Stimulated activated CD4-positive, alpha-beta T cell treated with anti-CD3 and anti-CD28 coated beads, TNF-alpha, amount 100 ng/mL, for 1 hour (primary cell): ENCODE measurements at places on chromosomes 5 and 9.
A peak's percentile ranks its signal among the peaks of the same experiment; 100 is the strongest.

DNA sequence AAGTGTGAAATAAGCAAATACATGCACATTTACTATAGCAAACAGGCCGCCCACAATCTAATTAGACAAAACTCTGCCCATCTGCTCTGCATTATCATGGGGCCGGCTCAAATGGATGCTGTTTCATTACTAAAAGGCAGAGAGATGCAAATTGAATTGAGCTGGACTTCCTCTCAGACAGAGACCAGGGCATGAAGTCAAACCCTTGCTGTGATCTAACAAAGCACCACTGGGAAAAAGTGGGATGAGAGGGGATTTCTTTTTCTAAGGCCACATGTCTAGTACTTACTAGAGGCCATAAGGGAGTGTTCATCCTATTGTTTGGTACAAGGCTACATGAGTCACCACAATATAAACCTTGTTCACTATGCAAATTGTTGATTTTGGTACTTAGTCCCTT is 614.7 kb downstream of the ISL1 start:
- DNase-seq, result no peak

GRCh38 chr5:618450-618849 is 6.3 kb downstream of the CEP72 start:
- DNase-seq, result no peak

GRCh38 chr5:31469886-31470285 is 62.0 kb downstream of the DROSHA start:
- DNase-seq, result no peak

DNA sequence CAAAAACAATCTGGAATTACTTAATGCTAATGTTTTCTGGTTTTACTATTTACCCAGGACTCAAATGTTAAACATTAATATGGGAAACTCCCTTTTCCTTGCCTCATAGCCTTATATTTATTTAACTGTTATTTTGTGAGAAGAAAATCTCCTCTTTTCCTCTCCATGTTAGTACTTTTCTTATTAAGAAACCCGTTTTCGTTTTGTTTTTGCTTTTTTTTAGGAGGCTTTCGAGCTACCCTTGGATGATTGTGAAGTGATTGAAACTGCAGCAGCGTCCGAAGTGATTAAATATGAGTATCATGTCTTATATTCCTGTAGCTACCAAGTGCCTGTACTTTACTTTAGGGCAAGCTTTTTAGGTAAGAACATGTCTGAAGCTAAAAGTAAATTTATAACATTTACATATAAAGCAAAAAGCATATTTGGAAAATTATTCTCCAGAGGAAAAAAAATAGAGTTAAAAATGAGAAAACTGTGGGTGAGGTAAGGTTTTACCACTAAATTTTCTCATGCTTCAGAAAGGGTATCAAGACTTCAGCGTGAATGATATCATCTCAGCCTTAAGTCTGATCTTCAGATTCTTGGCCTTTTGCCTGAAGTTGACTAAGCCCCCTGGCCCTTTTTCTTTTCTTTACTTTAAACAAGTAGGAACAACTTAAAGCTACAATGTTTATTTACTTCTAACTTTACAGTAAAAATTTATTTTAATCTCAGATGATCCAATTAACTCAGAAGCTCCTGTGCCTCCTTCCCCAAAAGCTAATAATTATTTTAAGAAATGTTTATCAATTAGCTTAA is 113.8 kb downstream of the RPS23 start:
- DNase-seq, result no peak

DNA sequence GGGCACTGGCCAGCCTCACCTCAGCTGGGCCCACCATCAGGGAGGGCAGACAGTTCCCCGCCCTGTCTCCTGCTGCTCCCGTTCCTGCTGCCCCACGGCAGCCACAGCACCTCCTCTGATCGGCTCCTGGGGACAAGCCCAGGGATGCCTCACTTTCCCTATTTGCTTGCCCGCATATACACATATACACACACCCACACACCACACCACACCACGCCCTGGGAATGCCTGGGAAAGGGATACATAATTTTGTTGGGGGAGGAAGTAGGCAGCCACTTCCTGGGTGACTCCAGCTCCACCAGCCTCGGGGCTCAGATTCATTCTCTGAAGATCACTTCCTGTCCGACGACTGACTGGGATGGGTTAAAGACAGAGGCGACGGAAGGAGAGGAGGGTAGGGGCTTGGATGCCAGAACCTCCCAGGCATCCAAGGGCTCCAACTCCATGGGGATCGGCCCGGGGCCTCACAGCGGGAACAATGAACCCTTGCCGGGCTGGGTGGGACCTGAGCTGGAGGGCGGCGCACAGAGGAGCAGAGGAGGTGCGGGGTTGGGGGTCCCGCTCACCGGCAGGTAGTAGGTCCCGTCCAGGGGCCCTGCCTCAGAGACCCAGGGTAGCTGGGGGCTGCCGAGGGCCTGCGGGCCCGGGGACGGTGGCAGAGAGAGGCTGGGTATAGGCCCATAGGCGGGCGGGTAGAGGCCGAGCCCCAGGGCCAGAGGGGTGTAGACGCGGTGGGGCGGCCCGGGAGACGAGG is 2.0 kb upstream of the MZB1 start:
- DNase-seq, result no peak

- no peak for DNase-seq
Measured at GRCh38 chr5:124467745-124468144, 278.7 kb downstream of the ZNF608 start.

DNA sequence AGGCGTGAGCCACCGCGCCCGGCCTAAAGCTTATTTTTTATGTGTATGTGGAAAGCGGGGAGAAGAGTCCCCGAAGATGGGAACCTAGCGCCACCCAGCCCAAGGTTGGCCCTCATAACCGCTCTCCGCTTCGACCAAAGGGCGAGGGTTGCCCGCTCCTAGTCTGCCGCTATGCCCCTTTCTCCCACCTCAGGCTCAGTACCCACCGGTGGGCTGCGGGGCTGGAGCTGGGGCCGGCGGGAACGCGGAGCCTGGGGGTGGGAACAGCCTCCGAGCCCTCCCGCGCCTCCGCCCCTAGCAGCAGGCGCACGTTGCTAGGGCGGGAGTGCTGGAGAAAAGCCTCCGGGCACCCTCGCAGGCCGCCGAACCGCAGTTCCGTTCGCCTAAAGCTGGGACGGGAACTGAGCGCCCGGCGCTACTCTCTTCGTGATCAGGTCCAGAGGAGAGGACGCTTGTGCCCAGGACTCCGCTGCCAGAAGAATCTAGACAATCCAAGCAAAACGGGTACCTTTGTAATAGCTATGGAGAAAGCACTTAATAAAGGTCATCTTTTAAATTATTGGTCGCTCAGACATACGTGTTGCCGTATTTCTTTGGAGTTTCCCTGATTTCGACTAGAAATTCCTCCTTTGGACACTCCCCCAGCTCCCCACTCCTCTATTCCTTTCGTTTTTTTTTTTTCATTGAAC is at the start of gene WDR31:
TSS of gene WDR31 (minus strand) at position 265 of the 689 bp plus-strand sequence. CDS start 8,253 bp downstream, outside the sequence.
- peak; percentile 79 for DNase-seq

GRCh38 chr5:17670353-17670752 is 36.1 kb downstream of the TAF11L14 start:
- no peak for DNase-seq

- DNase-seq, result no peak
Measured at GRCh38 chr9:19101203-19101602, 1.5 kb downstream of the HAUS6 start.

DNA sequence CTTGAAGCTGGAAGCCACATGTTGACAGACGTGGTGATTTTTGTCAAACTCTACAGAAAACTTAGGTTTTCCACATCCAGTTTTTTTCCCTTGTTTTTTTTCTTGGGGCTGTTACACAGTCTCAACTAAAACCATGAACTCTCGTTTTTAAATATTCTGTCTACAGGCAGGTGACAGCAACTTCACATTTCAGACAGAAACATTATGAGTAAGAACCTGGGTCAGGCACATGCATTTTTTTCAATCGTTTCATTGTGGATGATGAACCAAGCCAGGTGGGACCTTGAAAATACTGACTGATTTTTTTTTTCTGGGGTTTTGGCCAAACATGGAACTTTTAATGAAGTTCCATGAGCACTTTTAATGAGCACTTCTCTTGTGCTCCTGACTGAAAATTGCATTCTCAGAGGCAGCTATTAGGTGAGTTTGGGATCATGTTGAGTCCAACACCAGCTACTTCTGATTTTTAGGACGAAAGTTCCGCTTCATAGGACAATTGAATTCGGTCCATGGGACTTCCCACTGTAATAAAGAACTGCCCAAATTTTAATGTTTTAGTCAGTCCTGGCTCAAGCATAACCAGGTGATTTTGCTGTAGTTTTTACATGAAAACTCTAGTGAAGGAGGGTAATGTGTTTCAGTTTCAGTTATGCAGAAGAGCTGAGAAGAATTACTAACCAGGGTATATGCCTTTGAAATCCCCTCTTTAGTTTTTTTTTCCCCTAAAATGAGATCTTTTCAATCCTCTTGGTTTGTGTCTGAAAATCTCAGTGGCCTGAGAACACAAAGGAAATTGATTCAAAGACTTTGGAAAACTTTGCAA is 93.2 kb upstream of the ADAMTS16 start:
- DNase-seq, result no peak

- no peak for DNase-seq
Measured at GRCh38 chr9:94148419-94148818, 64.2 kb downstream of the PTPDC1 start.

DNA sequence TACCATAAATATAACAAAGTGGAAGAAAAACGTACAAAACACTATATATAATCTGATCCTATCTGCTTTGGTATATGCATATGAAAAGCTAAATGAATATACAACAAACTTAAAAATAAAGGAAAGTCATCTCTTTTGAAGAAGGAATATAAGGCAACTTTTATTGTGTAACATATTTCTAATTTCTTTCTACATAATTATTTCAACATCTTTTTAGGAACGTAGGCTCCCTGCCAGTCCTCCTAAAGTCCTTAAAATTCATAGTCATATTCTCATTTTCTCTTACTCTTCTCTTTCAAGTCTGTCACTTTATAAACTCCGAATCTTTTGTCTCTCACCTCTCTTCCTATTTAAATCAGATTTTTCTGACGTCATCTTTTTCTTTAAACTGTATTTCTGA is 9.6 kb downstream of the DEPDC1B start:
- no peak for DNase-seq

GRCh38 chr9:96025995-96026602 is 150.6 kb downstream of the ERCC6L2 start:
- no peak for DNase-seq

- no peak for DNase-seq
Measured at GRCh38 chr5:175045820-175046219, 321.4 kb downstream of the MSX2 start.

DNA sequence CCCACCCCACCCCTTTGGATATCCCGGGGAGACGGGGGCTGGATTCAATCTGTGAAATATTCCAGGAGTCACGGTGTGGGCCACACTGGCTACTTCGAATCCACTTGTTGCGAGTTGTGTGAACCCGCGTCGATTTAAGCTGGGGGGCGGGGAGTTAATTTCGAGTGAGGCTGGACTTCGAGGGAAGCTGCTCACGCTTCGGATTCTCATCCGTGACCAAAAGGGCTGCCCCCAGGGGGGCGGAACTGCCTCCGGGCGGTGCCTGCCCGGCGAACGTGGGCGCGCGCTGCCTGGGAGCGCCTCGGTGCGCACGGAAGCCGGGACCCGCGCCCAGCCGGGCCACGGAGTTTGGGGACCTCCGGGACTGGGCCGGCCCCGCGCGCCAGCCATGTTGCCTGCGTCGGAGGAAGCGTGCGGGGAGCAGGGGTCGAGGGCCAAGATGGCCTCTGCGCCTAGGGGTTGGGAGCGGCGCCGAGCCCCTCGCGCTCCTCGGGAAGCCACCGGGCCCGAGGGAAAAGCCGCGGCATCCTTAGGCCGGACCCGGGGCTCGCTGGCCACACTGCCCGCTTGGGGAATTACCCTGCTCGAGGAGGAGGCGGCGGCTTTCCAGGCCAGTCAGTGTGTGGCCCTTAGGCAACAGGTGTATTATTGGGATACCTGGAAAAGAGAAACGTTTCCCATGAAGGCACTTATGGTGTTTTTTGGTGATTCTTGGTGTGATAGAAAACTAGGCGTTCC is 975 bp downstream of the OCLN start:
- DNase-seq, result no peak

DNA sequence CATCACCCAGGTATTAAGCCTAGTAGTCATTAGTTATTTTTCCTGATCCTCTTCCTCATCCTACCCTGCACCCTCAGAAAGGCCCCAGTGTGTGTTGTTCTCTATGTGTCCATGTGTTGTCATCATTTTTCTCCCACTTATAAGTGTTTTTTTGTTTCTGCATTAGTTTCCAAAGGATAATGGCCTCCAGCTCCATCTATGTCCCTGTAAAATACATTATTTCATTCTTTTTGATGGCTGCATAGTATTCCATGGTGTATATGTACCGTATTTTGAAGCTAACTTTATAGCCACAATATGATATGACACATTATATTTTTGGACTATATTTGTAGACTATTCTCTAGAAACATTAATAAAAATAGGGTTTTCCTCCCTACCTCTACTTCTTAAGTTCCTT is 324.4 kb upstream of the EDIL3 start:
- no peak for DNase-seq

DNA sequence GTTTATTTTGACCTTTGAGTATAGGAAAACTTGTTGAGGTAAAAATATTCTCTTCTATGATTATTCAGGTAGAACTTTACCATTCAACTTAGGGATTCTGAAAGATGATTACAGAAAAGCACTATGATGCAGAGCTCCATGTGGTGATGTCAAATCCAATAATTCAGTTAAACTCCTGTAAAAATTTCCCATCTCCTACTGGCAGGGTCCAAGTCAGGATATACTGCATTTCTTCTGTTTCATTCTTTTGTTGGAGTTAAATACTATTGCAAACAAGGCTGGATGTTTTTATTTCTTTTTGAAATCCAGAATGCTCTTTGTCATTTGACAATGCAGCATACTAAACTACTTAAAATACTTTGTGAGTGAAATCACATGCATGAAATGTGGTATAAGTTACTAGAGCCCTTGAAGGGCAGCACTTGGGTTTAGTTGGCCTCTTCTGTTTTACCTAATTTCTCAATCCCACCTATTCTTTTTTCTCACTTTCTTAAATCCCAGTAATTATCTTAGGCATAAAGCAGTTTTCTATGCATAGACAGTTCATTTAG is 204.5 kb downstream of the FBXL7 start:
- DNase-seq, result no peak

GRCh38 chr5:71782771-71783770 is 64.0 kb downstream of the CARTPT start:
- DNase-seq, result peak; percentile 14

GRCh38 chr9:126081746-126082145 is 244.9 kb upstream of the MVB12B start:
- no peak for DNase-seq

DNA sequence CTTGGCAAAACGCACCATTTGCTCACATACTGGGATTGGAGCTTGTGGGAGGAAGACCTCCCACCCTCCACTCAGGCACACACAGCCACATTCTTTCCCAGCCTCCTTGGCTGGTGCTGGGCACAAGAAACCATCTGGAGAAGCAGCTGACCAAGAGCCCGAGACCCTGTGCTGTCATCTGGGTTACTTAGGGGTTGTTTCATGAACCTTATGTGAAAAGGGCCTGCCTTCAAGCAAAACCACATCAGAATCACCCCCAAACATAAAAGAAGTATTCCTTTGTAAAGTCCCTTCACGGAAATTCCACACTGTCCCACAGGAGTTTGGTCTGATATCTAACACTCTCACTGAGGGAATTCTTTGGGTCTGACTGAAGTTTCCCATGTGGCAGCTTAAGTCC is 172.1 kb downstream of the NR3C1 start:
- no peak for DNase-seq
